ENCODE measurements at places on chromosomes 4 and X.
A peak's percentile ranks its signal among the peaks of the same experiment; 100 is the strongest.

- DNase-seq: no peak
These were observed 385.6 kb upstream of the NR3C2 start for GRCh38 chr4:148827781-148828180.

- no peak for DNase-seq
These were observed 39.5 kb downstream of the WDR1 start for GRCh38 chr4:10077076-10077475.

DNA sequence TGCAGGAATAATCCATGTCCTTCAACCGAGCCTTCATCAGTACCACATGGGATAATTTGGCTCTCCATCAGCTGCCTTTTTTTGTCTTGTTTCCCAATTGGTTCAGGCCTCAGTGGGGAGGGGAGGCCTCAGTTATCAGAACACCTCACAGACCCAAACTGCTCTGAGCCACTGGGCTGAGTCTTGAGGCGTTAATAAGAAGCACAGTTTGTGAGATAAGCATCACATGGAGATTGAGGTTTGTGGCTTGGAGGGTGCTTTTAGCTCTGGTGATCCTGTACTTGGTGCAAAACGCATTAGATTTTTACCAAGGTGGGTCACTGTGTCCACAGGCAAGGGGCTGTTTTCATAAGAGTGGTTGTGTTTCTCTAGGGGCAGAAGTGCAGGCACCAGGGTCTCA is 82.8 kb upstream of the HPF1 start:
- DNase-seq: no peak

GRCh38 chrX:119738742-119739141 is 19.6 kb upstream of the SOWAHD start:
- DNase-seq: no peak

DNA sequence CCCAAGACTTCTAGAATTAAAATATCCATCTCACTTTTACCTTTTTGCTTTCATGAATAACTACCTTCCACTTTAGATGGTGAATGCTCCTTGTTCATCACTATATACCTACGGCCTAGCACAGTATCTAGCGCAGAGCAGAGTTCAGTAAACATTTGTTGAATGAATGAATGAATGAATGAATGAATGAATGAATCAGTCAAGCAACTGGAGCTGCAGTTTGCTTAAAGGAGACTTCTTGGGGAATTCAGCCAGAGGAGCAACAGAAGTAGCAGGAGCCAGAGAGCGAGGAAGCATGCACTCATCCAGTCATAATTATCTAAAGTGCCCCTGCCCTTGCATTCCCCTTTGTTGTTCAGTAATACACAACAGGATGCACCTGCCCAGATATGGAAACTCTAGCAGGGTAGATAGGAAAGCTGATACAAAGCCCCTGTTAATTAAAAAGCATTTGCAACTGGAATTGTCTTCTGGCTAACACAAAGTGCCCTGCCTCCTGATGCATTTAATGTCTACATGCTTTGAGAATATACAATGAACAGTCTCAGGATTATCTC is 103.0 kb upstream of the MBNL3 start:
- DNase-seq: peak; percentile 1

DNA sequence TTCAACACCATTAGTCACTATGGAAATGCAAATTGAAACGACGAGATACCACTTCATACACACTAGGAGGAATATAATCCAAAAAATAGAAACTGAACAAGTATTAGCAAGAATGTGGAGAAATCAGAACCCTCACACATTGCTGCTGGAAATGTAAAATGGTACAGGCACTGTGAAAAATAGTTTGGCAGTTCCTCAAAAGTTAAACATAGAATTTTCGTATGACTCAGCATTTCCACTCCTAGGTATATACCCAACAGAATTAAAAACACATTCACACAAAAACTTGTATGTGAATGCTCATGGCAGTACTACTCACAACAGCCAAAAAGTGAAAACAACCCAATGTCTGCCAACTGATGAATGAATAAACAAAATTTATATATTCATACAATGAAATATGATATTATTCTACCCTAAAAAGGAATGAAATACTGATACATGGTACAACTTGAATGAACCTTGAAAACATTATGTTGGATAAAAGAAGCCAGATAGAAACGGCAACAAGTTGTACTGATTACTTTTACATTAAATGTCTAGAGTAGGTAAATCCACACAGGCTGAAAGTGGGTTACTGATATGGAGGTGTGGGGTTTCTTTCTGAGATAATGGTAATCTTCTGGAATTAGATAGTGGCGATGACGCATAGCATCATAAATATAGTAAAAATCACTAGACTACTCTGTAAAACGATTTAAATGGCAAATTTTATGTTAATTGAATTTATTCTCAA is 22.3 kb downstream of the TEC start:
- peak; percentile 87 for DNase-seq

DNA sequence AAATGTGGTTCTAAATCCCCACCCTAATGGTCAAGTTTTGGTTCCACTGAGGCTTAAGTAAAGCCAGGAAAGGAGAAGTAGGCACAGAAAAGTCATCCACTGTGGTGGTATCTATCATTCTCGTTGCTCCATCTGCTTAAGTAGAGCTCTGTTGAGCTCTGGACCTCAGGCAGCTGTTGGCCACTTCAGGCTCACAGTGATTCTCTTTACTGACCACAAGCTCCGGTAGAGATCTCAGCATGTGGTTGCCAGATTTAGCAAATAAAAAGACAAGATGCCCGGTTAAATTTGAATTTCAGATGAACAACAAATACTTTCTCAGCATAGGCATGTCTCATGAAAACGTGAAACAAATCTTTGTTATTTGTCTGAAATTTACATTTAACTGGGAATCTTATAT is 132.3 kb upstream of the PTCHD1 start:
- no peak for DNase-seq

DNA sequence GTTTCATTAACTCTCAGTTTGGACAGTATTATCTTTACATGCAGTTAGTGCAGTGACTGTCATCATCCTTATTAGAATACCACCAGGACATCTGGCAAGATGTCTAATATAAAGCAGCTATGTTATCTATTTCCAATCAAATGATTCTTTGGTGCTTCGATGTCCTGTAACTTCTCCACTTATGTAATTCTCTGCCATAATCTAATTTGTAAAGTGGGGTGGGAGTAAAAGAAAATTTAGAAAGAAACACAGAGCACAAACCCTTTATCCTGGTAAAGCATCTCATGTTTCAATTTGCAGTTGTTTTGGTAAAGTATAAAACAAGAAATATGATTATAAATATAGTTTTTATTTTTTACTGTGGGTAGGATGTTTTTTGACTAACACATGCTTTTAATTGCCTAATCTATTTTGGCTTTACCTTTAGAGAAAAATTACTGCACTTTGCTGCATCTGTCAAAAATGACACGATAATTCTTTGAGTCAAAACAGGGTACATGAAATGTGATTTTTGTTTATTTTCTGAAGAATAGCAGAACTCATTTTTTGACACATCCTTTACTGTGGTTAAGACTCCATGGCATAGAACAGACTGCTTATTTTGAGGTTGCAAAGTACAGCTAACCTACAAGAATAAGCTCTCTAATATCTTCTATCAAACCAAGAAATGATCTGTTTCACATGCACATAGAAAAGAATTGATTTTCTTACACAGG is 382.9 kb downstream of the RPA4 start:
- no peak for DNase-seq

GRCh38 chr4:82268050-82268825 is 105.6 kb downstream of the HNRNPD start:
- peak; percentile 69 for DNase-seq

GRCh38 chr4:45663003-45663402 is 460.9 kb downstream of the GABRG1 start:
- DNase-seq: no peak

GRCh38 chr4:138775890-138776289 is 239.7 kb upstream of the NOCT start:
- DNase-seq: peak; percentile 15

GRCh38 chrX:15142084-15142715 is 127.7 kb downstream of the ASB9 start:
- DNase-seq: no peak

DNA sequence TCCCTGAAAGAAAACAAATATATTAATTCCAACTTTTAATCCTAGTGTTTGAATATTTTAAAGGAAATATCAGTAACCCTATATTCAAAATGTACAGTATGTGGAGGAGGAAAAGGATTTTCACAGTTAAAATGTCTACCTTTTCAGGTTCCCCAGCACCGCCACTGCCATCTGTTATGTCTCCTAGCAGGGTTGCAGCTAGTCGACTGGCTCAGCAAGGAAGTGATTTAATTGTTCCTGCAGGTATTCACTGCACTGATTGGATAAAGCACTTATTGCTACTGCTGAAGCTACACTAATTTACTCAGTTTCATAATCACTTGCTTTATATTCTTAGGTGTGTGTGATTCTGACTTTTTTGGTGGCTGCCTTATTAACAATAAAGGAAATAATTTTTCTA is 65.5 kb upstream of the FHDC1 start:
- no peak for DNase-seq

- DNase-seq: no peak
These were observed 66.0 kb upstream of the STOX2 start for GRCh38 chr4:183838987-183839712.

DNA sequence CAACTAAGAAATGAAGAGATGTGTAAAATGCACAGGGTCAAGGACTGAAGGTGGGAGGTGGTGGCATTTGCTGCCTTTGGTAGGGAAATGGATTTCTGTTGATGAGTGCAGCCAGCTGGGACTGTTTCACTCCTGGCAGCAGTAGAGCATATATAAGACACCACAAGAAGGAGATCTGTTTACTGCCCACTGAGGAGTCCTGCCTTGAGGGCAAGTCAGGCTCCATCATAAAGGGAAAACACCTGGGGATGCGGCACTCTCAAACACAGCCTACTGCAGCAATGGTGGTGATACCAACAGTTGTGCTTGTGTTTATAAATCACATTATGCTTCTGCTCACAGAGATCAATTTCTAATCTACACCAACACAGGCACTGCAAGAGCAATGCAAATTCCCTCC is 222.1 kb downstream of the TACR3 start:
- no peak for DNase-seq

- peak; percentile 72 for DNase-seq
These were observed 26.1 kb downstream of the RBM46 start for GRCh38 chr4:154807042-154807630.

- no peak for DNase-seq
These were observed 4.6 kb upstream of the CD99L2 start for GRCh38 chrX:150903110-150903508.

- DNase-seq: no peak
These were observed 125.0 kb downstream of the TBX22 start for GRCh38 chrX:80139564-80139963.

GRCh38 chr4:102469806-102470205 is 31.4 kb upstream of the NFKB1 start:
- no peak for DNase-seq

DNA sequence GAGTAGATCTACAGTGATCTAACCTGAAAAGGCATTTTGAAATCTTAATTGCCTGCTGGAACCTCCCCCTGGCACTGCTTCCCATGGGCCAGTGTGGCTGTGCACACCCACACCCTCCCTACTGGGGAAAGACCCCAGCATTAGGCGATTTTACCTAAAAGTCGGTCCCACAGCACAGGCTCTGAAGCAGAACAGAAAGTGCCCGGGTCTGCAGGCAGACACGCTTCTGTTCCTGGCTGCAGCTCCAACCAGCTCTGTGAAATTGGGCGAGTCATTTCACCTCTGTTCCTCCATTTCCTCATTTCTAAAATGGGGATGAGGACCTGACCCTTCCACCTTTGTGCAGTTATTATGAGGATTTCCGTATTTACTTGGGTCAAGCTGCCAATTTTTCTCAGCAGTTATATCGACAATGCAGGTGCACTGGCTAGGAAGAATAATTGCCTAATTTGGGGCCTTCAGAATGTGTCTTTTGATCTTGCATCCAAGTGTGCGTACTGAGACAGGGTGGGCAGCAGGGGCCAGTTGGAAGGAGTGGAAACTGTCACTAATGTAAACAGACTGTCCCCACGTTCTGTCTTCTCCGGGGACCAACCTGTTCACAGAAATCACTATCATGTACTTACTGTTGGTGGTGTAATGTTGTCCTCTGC is 7.1 kb downstream of the KLF3 start:
- no peak for DNase-seq

GRCh38 chr4:185730387-185730786 is 81.6 kb downstream of the SORBS2 start:
- DNase-seq: peak; percentile 24

- DNase-seq: no peak
These were observed 75.6 kb upstream of the BOD1L1 start for GRCh38 chr4:13703096-13703495.

- DNase-seq: no peak
These were observed 5.9 kb upstream of the ANK2 start for GRCh38 chr4:113043591-113043990.

GRCh38 chrX:39421006-39421405 is 619.7 kb downstream of the MID1IP1 start:
- no peak for DNase-seq

DNA sequence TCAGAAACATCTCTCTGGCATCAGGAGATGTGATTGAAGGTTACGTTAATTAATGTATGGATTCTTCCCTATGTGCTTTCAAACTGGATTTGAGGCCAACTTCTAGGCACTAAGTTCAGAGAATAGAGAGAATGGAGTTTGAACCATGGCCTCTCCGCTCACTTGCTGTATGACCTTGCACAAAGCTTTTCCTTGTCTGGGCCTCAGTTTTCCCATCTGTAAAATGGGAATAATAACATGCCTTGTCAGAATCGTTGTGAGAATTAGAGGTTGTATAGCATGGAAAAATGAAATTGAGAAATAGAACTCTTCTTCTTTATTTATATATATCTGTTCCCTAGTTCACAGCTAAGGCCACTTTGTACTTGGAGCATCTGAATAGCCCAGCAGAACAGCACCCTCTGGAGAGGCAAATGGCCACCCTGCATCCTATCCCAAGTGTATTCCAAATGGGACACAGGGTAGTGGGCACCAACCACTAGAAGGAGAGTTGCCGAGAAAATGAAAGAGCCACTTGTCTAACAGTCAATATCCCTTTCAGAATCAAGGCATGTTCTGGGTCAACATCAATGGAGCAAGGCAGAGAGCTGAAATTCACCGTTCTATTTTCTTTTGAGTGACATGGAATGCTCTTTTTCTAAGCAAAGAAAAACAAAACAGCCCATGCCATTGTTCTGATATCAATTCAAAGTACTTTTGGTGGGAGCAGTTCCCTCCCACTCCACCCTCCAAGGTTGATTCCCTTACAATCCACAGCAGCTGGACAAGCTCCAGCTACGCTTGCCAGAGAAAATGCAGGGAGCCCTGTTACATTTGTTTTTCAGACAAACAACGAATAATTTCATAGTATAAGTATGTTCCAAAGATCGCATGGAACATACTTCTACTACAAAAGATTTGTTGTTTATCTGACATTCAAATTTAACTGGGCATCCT is 23.3 kb upstream of the MTM1 start:
- no peak for DNase-seq

DNA sequence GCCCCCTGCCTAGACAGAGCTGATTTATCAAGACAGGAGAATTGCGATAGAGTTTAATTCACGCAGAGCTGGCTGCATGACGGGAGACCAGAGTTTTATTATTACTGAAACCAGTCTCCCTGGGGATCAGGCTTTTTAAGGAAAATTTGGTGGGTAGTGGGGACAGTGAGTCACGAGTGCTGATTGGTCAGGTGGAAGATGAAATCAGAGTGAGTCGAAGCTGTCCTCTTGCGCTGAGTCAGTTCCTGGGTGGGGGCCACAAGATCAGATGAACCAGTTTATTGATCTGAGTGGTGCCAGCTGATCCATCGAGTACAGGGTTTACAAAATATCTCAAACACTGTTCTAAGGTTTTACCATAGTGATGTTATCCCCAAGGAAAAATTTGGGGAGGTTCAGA is 36.6 kb downstream of the MYOZ2 start:
- no peak for DNase-seq
